ENCODE measurements at places on chromosomes 5 and 9.

DNA sequence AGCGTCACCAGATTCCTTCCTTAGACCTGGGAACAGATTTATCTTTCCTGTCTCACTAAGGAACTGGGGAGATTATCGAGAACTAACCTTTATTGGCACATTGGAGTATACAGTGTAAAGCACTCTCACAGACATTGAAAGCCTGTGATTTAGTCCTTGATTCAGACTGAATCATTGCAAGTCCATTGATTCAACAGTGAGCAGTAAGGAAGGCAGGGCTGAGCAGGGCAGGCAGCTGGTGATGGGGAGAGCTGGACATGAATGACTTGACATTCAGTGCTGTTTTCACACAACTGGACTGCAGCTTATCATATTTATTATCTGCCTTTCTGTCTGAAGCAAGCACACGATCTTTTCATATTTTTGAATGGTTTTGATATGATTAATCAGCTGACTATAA, 16.2 kb downstream of the ISOC1 start:
- H3K27me3 ChIP-seq = no peaks in the 10 kb centered on the region
- no peak for DNase-seq
- H3K4me3 ChIP-seq = no peak overlapping the region
- H3K4me1 ChIP-seq = no peaks in the 10 kb centered on the region
- no peak overlapping the region for H3K27ac ChIP-seq

DNA sequence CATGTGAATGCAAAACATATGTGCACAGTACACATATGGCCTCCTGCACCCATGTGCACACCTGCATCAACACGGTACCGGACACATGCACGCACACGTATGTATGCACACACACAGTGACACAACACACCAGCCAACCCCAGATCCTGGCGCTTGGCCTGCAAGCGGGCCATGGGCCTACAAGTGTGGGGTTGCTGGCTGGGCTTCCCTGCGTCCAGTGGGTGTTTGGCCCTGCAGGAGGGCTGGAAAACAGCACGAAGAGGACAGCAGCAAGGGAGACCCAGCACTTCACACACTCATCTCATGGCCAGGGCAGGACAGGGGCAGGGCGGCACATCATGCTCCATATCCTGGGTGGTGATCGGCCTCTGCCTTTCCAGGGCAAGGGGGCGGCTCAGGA, 77.7 kb downstream of the COL5A1 start:
- no peaks in the 10 kb centered on the region for H3K27me3 ChIP-seq
- no peaks in the 10 kb centered on the region for H3K36me3 ChIP-seq
- no peak overlapping the region for H3K4me3 ChIP-seq
- no peak for DNase-seq
- H3K27ac ChIP-seq = no peak overlapping the region
- no peaks in the 10 kb centered on the region for H3K4me1 ChIP-seq

GRCh38 chr5:84298628-84299027, 86.1 kb downstream of the EDIL3 start:
- H3K27ac ChIP-seq = no peak overlapping the region
- no peak for DNase-seq
- no peaks in the 10 kb centered on the region for H3K4me1 ChIP-seq
- no peak overlapping the region for H3K4me3 ChIP-seq

DNA sequence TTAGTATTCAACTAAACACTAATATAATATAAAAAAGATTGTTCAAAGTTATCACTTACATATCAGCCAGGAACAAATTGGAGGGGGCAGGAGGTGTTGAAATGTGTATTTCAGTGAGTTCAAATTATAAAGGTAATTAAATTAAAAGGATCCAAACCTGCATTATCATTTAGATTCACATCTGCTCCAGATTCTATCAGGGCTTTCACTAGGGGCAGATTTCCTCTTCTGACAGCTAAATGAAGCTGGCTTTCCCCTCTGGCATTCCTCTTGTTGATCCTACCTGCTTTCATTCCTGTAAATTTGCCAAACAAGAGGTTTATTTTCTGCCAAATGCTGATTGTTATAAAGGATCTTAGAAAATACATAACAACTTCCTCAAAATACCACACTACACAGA, 86.3 kb upstream of the GCNT4 start:
- no peak overlapping the region for H3K27ac ChIP-seq
- no peaks in the 10 kb centered on the region for H3K36me3 ChIP-seq
- H3K27me3 ChIP-seq = no peaks in the 10 kb centered on the region
- no peak for DNase-seq

DNA sequence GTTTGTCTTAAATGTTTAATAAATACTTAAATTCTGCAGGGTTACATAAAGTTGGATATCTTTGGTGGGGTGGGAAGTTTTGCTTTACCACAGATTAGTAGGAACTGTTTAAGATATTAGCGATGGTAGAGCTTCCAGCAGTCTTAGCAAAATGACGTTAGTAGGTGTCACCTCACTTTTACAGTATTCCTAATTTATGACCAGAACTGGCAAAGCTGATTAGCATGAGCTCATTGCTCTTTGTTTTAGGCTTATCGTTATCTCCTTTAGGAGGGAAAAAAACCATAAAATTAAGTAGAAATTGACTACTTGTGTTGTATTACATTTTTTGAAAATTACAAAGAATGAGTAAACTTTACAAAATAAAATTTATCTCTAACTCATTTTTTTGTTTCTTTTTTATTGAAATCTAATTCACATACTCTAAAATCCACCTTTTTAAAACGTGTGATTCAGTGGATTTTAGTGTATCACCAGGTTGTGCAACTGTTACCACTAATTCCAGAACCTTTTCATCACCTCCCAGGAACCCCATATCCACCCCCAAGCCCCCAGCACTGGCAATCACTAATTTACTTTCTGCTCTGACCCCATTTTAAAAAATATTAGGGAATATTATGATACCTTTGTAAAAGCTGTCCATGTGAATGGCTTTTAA, 129.5 kb downstream of the TRIO start:
- no peak overlapping the region for H3K27ac ChIP-seq
- no peaks in the 10 kb centered on the region for H3K36me3 ChIP-seq
- H3K4me1 ChIP-seq = peaks cover 14% of the 10 kb centered on the region
- no peak for DNase-seq
- H3K4me3 ChIP-seq = no peak overlapping the region
- H3K27me3 ChIP-seq = no peaks in the 10 kb centered on the region

GRCh38 chr5:92635001-92635461, 946.0 kb downstream of the NR2F1-AS1 start:
- H3K4me3 ChIP-seq = no peak overlapping the region
- no peak for DNase-seq
- H3K27ac ChIP-seq = no peak overlapping the region
- no peaks in the 10 kb centered on the region for H3K36me3 ChIP-seq
- no peaks in the 10 kb centered on the region for H3K4me1 ChIP-seq
